Lower leg skin (tissue), 4 donors: ENCODE measurements at places on chromosomes 1 and 21.

- no peak for DNase-seq
These were observed 7.8 kb downstream of the RNF2 start for GRCh38 chr1:185053204-185053603.

GRCh38 chr1:173960625-173961024 is 43.5 kb upstream of the SERPINC1 start:
- DNase-seq: no peak

DNA sequence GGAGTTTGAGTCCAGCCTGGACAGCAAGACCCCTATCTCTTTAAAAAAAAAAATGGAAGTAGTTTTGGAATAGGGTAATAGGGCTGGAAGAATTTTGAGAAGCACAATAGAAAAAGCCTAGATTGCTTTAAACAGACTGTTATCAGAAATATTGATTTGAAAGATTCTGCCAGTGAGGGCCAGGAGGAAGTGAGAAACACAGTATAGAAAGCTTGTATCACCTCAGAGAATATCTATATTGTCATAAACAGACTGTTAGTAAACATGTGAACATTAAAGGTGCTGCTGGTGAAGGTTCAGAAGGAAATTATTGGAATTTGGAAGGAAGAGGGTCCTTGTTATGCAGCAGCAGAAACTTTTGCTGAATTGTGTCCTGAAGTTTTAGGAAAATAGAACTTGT is 24.8 kb upstream of the PSEN2 start:
- no peak for DNase-seq

DNA sequence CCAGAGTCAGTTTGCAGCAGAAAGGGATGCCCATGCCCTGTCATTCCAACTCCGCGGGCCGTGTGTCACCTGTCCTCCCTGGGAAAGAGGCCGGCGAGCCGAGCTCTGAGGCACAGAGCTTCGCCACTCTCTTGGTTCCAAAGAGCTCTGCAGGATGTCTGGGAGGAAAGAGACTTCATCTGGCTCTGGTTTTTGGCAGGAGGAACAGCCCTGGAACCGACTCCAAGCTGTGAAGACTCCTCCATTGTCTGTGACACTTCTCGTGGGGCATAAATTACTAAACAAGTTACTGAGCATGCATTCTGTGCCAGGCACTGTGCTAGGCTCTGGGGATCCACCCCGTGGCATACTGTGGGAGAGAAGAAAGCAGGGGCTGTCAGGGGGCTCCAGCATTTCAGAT is 3.9 kb upstream of the FAM151A start:
- DNase-seq: no peak
